ENCODE measurements at places on chromosomes 16 and 17. TPM values are rescaled to one million over a fixed set of nuclear protein-coding genes. Genes with fewer than 3 reads are reported as not detected.

Gene EVI2B
- 0.47 TPM for total RNA-seq

Gene CCDC40
- 2.2 TPM for total RNA-seq

Gene TMEM238L
- not detected for total RNA-seq

Gene KCNAB3
- total RNA-seq, result 0.45 TPM

Gene TLCD2
- 0.95 TPM for total RNA-seq

Gene HES7
- not detected for total RNA-seq

Gene ITGAL
- total RNA-seq, result not detected

Gene ZNF688
- total RNA-seq, result 6.4 TPM

Gene RGS11
- not detected for total RNA-seq

Gene SLC13A2
- not detected for total RNA-seq

Gene CCL8
- total RNA-seq, result not detected

Gene CUEDC1
- total RNA-seq, result 16.7 TPM

Gene TM4SF5
- total RNA-seq, result not detected

Measured in SJSA1 (cell line).